Mammary epithelial cell (primary cell): ENCODE measurements at places on chromosomes 13 and 19. TPM values are rescaled to one million over a fixed set of nuclear protein-coding genes. Genes with fewer than 3 reads are reported as not detected.

KIR2DL4 gene
- polyA plus RNA-seq, result not detected

SHISA7 gene
- not detected for polyA plus RNA-seq

RYR1 gene
- polyA plus RNA-seq, result 0.06 TPM

ZNF536 gene
- not detected for polyA plus RNA-seq

SUPT5H gene
- 74.5 TPM for polyA plus RNA-seq
